ENCODE measurements at places on chromosomes 6 and 20. TPM values are rescaled to one million over a fixed set of nuclear protein-coding genes. Genes with fewer than 3 reads are reported as not detected.

DNA sequence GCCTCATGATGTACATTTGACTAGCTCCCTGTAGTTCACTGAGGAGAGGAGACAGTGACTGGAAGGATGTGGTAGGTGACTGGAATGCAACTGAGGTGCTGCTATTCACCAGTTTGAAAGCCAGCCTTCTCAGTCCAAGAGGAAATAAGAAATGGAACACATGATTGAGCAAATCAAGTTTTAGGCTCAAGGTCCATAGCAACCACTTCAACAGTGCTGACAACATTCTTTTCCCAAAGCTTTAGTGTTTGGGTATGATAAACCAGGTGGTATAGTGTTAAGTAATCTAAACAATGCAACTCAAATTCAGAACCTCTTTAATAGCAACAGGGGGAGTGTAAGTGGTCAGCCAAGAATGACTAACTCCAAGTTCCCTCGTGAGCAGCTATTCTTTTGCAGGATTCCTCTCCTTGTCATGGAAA lies 9.2 kb downstream of the ZHX3 start:
- no peak for DNase-seq

DNA sequence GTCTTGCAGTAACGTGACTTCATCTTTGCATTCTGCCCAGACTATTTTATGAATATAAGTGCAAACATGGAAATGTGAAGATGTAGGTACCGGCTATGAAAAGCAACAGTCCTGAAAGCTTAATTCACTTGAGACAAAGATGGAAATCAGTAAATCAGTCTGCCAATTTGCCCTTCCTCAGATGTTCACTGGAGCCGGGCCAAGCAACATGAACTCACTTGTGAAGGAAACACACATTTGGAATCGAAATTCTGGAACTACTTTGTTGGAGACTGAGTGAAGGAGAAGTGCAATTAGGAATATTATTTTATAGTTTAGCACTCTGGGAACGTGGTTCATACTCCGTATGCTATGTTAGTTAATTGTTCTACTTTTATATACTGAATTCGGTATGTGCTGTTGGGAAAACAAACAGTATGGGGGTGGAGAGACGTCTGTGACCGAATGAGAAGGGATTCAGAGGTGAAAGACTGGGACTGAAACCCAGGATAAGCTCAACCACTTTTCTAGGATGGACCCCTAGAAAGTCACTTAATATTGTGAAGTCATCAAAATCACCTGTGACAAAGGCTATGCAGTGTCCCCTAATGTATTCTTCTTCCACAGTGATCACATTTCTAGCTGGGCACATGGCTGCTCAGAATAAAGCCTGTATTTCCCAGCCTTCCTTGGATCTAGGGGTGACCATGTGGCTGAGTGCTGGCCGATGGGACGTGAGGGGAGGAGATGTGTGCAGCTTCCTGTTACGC lies 95.5 kb downstream of the PREX1 start:
- no peak for DNase-seq

GRCh38 chr20:36197271-36197670 lies 39.0 kb upstream of the AAR2 start:
- no peak for DNase-seq

The IL20RA gene
- not detected for total RNA-seq
